ENCODE measurements at places on chromosomes 13 and 19.

DNA sequence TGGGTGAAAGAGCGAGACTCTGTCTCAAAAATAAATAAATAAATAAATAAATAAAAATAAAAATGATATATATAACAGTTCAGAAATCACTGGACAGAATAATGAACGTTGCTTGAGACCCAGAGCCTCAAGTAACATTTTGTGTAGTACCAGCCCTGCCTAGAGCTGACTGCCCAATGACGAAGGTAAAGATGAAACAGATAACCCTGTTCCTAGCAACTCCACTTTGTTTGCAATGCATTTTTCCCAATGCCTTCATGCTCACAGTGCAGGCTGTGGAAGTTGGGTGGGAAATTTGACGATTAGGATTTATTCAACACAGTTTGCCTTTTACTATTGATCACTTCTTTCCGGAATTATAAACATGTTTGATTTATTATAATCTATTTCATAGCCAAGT, 22.2 kb upstream of the FRY start:
- no peak for DNase-seq

- no peak for DNase-seq
Measured at GRCh38 chr13:29479716-29480492, 115.6 kb downstream of the SLC7A1 start.

- no peak for DNase-seq
Measured at GRCh38 chr13:44576351-44577235, 463 bp upstream of the TSC22D1 start.

- no peak for DNase-seq
Measured at GRCh38 chr19:29482855-29483640, 42.7 kb upstream of the VSTM2B start.

DNA sequence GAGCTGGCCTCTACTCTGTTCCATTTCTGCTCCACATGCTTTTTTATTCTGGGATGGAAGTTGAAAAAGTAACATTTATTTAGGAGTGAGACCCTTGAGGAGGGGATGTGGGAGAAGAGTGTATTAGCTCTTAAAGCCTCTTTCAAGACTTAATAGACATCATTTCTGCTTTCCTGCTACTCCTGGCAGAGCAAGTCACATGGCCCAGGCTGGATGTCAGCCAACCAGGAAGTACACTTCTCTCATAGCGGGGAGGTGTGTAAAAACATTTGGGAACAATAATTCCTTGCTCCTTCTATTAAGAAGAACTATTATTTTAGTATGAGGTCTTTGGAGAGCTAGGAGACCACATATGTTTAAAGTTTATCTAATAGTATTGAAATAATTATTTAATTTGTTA, 40.6 kb upstream of the FAM216B start:
- no peak for DNase-seq

GRCh38 chr13:23794267-23795161, 94.7 kb downstream of the MIPEP start:
- no peak for DNase-seq

DNA sequence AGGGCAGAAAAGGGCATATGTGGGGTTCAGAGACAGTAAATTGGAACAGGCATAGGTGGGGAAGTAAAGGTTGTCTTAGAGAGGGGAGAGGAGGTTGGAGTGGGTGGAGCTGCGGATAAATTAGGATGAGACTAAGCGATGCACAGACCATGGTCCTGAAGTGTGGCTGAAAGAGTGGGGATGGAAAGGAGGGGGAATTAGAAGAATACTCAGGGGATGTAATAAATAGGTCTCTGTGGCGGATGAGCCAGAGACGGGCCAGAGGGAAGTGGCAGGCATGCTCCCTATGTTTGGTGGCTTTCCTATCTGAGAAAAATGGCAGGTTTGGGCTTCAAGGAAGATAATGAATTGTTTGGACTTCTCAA, 123.4 kb downstream of the OLFM4 start:
- no peak for DNase-seq

DNA sequence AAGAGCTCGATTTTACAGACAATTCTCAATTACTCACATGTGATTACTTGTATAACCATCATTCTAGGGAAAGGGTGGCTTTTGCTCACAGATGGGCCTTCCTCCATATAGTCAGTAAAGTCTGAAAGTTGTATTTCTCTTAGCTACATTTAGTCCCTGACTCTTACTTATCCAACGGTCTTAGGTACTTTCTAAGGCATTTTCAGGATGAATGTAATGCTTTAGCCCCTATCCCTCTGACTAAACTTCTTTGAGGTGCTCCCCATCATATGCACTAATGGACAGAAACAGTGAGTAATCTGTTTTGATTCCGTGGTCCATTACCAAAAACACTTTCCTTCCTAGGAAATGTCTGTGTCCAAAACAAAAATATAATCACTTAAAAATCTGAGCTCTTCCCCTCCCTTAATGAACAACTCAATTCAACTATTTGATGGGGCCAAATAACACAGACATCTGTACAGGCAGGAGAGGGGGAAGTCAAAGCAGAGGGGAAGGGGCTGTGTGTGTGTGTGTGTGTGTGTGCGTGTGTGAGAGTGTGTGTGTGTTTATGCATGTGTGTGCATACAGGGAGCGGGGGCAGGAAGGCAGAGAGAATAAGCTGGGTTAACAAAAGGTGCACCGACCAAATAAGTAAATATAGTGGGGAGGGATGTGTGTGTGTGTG, 84.9 kb downstream of the USP12 start:
- no peak for DNase-seq

GRCh38 chr13:113849981-113850721, 13.7 kb downstream of the GAS6 start:
- no peak for DNase-seq

DNA sequence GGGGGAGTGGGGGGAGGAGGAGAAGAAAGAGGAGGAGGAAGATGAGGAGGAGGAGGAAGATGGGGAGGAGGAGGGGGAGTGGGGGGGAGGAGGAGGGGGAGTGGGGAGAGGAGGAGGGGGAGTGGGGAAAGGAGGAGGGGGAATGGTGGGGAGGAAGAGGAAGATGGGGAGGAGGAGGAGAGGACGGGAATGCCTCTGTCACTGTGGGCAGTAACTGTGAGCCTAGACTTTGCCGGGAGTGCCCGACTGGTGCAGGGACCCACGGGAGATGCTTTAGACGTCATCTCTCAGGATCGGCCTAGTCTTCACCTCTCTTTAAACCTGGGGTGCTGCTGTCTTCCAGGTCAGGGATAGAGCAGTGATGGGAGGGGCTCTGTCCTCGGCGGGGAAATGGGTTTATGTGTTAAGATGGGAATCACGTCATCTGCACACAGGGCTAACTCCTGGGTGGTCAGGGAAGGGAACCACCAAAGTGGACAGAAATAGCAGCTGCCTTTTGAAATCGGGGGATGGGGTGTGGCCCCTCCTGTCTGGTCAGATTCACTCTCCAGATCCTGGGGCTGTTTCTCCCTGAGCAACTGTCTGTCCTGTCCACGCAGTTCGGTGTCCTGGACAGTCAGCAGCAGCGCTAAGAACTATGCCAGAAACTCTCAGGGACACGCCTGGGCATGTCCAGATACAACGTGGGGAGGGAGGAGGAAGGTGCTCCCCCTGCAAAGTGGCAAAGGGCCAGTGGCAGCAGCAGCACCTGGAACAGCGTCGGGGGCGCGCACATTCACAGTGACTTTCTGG, 26.9 kb downstream of the GAS6 start:
- DNase-seq = no peak

DNA sequence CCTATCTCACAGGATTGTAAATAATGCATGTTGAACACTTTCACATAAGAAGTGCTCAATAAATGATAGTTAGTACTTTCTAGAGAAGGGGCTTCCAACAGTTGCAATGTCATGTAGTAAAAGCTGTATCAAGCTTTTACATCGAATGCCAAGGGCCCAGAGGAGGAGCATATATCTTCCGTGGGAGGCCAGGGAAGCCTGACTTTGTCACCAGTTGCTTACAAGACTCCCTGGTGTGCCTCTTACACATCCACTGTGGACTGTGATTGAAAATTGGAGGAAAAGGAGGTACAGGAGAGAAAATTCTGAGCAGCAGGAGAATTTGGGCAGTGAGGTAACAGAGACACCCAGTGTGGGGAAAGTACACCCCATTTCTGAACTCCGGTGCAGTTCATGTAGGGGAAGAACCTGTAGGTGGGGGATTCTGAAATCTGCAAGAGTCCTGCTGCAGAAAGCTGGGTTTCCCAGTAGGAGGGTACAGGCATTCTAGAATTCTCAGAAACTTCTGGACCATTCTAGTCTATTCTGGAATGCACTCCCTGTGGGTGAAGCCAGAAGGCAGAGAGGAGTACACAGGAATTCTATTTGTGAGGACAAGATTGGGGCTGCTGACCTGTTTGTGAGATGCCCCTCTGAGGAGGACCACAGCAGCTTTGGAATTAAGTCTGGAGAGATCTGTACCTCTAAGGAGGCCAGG, 54.0 kb downstream of the ALOX5AP start:
- DNase-seq = no peak
